ENCODE measurements at places on chromosomes 13 and 19.
A peak's percentile ranks its signal among the peaks of the same experiment; 100 is the strongest.

- DNase-seq, result no peak
These were observed 385.5 kb downstream of the DACH1 start for GRCh38 chr13:71481501-71481900.

DNA sequence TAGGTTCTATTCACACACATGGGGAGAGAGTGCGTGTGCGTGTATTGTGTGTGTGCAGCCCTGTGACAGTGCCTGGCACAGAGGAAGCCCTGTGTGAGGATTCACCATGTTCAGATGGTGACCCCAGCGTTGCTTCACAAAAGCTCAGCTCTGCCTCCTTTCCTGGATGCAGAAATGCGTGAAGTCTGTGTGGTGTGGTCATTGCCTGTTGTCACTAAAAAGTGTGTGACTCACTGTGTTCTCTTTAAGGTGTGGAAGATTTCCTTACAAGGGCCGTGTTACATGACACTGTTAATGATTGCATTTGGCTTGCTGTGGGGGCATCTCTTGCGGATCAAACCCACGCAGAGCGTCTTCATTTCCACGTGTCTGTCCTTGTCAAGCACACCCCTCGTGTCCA is 19.5 kb upstream of the DCUN1D2 start:
- DNase-seq, result no peak

DNA sequence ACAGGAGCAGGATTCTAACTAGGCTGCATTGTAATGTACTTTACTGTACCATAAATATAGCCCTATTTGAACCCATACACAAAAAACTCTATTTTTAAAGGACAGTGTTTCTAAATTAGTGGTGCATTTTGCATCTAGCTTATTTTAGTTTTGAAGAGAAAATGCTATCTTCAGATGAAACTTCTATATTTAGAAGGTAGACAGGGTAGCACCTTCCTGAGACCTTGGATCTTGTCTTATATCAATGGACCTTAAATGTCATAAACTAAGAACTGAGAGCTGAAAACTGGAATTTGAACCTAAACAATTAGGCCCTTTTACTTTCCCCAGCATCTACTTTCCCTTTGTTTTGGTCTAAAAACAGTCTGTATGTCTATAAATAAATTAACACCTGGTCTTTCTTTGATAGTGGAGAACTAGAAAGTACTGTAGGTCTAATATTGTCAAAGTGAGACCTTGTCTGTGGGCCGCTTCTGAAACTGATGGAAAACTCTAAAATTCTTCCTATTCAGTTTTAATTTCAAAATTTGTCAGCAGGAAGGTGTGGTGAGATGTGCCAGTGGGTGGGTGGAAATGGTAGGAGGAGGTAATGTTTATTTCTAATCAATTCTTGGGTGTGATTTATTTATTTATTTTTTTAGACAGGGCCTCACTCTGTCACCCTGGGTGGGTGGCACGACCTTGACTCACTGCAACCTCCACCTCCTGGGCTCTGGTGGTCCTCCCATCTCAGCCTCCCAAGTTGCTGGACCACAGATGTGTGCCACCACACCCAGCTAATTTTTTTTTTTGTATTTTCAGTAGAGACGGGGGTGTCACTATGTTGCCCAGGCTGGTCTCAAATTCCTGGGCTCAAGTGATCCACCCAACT is 10.1 kb downstream of the COG3 start:
- DNase-seq, result no peak

DNA sequence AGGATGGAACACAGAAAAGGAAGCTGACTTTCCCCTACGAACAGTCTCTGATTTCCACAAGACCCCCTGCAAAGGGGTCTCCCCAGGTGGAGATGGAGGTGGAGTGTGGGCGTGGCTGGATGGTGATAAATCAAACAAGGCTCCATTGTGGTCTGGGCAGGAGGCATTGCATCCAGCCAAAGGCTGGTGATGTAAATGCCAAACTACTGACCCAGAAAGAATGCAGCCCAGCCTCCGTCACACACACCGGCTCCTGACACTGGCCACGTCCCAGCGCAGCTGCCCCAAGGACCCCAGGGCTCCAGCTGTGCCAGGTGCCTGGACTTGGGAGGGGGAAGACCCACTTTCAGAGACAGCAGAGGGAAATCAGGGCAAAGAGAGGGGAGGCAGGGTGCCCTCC is 6.3 kb downstream of the SLC7A1 start:
- no peak for DNase-seq

DNA sequence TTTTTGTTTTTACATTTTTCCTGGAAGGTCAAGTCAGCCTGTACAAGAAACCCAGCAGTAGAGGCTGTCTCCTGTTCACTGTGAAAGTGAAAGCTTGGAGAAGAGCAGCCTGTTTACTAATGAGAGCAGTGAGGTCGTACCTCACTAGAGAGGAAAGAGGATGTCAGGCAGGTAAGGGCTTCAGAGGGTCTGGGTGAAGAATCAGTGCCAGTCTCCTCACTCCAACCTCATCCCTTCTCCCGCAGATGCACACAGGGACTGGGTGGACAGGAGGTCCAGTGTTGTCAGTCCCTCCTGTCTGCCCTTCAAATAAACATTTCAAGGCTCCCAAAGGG is 462.5 kb downstream of the KLF5 start:
- no peak for DNase-seq

- no peak for DNase-seq
These were observed 37.1 kb downstream of the PCCA start for GRCh38 chr13:100125946-100126345.

DNA sequence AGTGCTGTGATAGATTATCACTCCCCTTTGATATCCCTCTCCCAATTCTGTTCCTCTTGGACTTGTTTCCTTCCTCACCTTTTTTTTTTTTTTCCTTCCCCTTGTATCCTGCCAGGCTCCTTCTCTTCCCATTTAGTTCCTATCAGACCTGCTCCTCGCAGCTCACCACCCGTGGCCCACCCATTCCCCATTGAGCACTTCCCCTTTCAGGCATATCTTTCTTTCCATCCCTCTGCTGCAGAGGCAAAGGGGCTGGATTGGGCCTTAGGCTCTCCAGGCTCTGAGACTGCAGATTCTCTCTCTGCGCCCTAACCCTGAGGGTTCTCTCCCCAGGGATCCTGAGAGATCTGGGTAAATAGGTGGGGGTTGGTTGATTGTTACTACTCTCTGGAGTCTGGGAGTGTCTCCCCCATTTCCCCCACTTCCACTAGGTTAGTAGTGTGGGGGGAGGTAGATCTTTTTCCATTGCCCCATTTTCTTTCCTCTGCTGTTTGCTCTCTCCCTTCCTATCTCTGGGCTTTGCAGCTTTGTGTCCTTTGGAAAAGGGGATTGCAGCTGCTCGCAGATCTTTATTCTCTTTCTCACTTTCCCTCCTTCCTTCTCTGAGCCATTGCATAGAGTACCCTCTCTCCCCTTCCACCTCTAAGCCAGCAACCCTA is 2.3 kb downstream of the ARHGAP35 start:
- DNase-seq, result no peak

GRCh38 chr13:80901111-80901510 is 560.2 kb upstream of the SPRY2 start:
- DNase-seq, result no peak

GRCh38 chr13:97359181-97360057 is 74.5 kb upstream of the RAP2A start:
- no peak for DNase-seq

- no peak for DNase-seq
These were observed 10.3 kb downstream of the C19orf81 start for GRCh38 chr19:50659318-50660087.

DNA sequence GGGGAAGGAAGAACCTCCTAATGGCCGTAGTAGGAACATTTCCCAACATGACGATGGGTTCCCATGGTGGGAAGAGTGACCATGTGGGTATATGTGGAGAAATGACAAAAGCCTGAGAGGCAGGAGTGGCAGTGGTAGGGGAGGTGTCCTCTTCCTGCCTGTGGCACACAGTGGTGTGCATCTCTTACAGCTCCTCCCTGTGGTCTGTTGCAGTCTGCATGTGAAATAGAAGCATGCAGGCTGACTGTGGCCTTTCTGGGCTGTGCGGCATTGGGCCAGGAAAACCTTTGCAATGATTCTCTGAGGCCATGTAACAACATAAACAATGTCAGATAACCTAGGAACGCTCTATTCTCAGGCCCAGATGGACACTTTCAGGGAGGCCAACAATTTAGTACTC is 84.0 kb downstream of the LACC1 start:
- DNase-seq, result no peak

GRCh38 chr19:35195830-35196229 is 32.7 kb downstream of the FAM187B start:
- DNase-seq, result no peak

GRCh38 chr19:36340786-36341372 is 38.1 kb downstream of the ZFP14 start:
- no peak for DNase-seq

GRCh38 chr19:1488282-1488601 is 1.9 kb downstream of the PCSK4 start:
- DNase-seq, result no peak

GRCh38 chr13:28117689-28118377 is 17.5 kb upstream of the FLT3 start:
- no peak for DNase-seq

- no peak for DNase-seq
These were observed at the start of gene EMP3 for GRCh38 chr19:48325265-48325910. TSS of gene EMP3 (plus strand) at chr19:48325552. CDS start at chr19:48326845, 1,293 bp downstream.

DNA sequence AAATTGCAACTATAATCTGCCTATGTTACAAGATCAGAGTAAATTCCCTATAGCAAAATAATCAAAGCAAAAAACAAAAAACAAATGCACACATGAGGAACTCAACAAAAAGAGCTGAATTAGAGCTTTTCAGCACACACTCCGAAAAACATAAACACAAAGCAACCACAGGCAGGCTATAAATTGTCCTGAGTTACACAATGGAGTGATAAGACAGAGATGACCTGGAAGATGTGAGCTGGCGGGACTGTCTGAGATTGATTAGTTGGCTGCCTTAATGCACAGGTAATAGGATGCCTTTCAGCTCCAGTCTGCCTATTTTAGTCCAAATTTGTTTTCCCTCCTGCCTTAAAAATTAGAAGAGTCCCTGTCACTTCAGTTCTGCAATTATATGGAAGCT is 159.0 kb upstream of the FNDC3A start:
- no peak for DNase-seq

GRCh38 chr13:77239312-77239711 is 87.6 kb downstream of the MYCBP2 start:
- DNase-seq, result no peak

GRCh38 chr13:42355092-42355485 is 83.1 kb downstream of the AKAP11 start:
- no peak for DNase-seq

GRCh38 chr13:109182777-109183465 is 553.5 kb downstream of the MYO16 start:
- no peak for DNase-seq

DNA sequence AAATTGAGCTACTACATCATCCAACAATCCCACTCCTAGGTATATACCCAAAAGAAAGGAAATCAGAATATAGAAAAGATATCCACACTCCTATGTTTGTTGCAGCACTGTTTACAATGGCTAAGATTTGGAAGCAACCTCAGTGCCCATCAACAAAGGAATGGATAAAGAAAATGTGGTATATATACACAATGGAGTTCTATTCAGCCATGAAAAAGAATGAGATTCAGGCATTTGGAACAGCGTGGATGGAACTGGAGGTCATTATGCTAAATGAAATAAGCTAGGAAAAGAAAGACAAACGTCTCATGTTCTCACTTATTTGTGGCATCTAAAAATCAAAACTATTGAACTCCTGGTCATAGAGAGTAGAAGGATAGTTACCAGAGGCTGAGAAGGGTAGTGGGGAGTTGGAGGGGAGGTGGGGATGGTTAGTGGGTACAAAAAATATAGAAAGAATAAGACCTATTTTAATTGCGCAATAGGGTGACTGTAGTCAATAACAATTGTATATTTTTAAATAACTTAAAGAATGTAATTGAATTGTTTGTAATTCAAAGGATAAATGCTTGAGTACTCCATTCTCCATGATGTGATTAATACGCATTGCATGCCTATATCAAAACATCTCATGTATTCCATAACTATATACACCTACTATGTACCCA is 27.0 kb upstream of the HNRNPA1L2 start:
- DNase-seq, result no peak

DNA sequence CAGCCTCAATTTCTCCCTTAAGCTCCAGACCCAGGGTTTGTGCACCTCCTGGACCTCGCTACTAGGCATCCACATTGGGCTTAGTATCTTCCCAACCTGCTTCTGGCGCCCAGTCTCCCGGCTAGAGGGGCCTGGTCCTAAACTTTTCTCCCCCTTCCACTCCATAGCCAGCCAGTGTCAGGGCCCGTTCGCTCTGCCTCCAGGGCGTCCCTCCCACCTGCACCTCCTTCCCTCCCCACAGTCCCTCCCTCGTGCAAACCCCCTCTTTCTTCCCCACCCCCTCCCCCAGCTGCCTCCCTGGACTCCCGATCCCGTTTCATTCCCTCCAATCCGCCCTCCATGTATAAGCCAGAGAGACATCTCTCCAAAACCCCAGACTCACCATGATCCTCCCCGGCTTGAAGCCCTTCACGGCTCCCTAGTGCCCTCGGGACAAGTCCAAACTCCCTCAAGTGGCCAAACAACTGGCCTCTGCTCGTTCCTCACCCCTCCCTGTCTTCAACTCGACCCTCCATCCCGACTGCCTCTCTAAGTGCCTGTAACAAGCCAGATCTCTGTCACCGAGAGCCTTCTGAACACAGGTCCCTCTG is 997 bp upstream of the SAMD4B start:
- DNase-seq, result no peak

GRCh38 chr13:81872581-81872980 is 1531.7 kb upstream of the SPRY2 start:
- DNase-seq, result no peak

DNA sequence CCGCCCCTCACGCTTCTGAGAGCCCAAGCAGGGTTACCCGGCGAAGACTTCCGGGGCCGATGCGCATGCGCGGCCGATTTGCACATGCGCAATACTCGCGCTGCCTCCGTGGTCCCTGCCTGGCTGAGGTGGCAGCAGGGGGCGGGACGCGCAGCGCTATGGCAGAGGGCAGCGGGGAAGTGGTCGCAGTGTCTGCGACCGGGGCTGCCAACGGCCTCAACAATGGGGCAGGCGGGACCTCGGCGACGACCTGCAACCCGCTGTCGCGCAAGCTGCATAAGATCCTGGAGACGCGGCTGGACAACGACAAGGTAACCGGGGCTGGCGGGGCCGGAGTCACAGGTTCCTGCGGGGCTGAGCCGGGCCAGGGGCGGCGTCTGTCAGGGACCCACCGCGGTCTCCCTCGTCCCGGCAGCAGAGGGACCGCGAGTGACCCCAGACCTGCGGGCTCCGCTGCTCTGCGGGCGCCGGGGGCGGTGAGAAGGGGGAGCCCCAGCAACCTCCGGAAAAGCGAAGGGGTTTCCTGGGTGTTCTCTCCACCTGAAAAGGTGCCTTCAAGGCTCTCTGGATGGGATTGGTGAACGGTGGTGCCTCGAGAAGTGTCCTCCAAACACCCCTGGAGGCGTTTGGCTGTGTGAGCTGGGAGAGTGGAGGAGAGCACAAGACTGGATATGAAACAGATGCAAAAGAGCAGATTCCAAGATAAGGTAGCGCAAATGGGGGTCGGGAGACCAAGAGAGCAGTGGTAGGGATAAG is at the start of gene COG6:
Gene COG6 (plus strand): TSS at position 94 of the 756 bp plus-strand sequence. CDS start 65 bp downstream, at position 159.
- DNase-seq, result peak; percentile 55

- no peak for DNase-seq
These were observed 9.1 kb upstream of the ERVK3-1 start for GRCh38 chr19:58296104-58296503.

Data from D721Med (cell line).